T47D (cell line): ENCODE measurements at places on chromosomes 4 and X.

- no peak for DNase-seq
These were observed 72.7 kb downstream of the FRMPD4 start for GRCh38 chrX:12210971-12211370.

GRCh38 chr4:108492816-108493595 lies 127.4 kb upstream of the RPL34 start:
- no peak for DNase-seq

DNA sequence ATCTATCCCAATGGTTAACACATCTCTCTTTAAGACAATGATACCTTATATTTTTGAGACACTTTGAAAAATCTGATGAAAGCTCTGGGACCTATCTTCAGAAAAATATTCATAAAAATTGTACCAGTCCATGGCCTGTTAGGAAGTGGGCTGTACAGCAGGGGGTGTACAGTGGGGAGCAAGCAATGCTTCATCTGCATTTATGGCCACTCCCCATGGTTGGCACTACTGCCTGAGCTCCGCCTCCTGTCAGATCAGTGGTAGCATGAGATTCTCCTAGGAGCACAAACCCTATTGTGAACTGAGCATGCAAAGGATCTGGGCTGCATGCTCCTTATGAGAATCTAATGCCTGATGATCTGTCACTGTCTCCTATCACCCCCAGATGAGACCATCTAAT lies 42.6 kb downstream of the C4orf51 start:
- DNase-seq = no peak

- DNase-seq = no peak
These were observed 1449.2 kb downstream of the C4orf33 start for GRCh38 chr4:130545171-130545570.

GRCh38 chrX:71619986-71620385 lies 1.7 kb upstream of the CXCR3 start:
- DNase-seq = no peak

GRCh38 chr4:10119278-10119677 lies 2.7 kb upstream of the WDR1 start:
- no peak for DNase-seq

GRCh38 chr4:82381661-82382296 lies 8.0 kb upstream of the HNRNPD start:
- DNase-seq = no peak

- DNase-seq = peak; percentile 62
These were observed 23.6 kb upstream of the TBC1D14 start for GRCh38 chr4:6885953-6886557.

GRCh38 chrX:18956303-18957032 lies 27.4 kb downstream of the PHKA2 start:
- DNase-seq = no peak

DNA sequence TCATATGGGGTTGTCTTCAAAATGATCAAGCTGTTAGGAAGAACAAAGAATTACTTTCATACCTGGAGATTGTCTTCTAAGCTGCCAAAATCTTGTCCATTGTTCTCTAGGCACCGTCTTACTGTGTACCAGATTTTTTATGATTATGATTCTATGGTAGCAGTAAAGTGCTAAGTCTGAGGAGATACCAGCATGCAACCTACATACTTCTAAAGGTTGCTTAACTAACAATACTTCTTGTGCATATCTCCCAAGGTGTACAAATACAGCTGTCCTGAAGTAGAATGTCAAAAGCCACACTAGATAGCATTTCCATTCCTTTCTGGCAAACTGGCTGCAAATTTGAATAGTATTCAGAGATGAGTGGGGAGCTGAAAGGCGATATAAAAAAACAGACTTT lies 62.6 kb upstream of the FBXW7 start:
- no peak for DNase-seq

- no peak for DNase-seq
These were observed 42.9 kb downstream of the EVC start for GRCh38 chr4:5753766-5754528.

- DNase-seq = no peak
These were observed 105.1 kb upstream of the NAP1L5 start for GRCh38 chr4:88802585-88803286.

GRCh38 chr4:36208893-36209473 lies 35.3 kb downstream of the ARAP2 start:
- no peak for DNase-seq

DNA sequence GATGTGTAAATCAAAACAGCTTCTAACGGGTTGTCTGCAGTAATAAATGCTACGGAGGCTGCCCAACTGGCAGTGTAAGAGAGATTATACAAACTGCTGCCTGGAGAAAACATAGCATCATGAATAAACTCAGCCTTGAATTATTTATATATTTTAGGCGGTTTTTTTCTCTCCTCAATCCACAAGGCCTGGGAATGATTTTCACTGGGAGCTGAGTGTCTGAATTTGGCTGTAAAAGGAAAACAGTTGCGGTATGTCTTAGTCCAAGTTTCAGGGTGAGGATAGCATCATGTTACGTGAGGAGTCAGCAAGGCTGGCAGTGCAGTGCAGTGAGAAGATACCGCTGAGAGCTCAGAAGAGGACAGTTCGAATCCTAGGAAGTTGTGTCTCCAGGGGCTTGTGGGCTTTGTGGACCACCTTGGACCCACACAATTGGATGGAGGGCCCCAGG lies 291.5 kb upstream of the BOD1L1 start:
- no peak for DNase-seq

GRCh38 chrX:9557091-9557490 lies 92.2 kb downstream of the TBL1X start:
- no peak for DNase-seq

DNA sequence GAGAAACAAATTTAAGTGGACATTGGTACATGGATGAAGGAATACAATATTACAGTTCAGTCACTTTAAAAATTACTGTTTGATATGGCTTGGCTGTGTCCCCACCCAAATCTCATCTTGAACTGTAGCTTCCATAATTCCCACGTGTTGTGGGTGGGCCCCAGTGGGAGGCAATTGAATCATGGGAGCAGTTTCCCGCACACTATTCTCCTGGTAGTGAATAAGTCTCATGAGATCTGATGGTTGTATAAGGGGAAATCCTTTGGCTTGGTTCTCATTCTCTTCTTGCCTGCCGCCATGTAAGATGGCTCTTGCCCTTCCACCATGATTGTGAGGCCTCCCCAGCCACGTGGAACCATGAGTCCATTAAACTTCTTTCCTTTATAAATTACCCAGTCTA lies 804.2 kb upstream of the FRG1 start:
- no peak for DNase-seq

DNA sequence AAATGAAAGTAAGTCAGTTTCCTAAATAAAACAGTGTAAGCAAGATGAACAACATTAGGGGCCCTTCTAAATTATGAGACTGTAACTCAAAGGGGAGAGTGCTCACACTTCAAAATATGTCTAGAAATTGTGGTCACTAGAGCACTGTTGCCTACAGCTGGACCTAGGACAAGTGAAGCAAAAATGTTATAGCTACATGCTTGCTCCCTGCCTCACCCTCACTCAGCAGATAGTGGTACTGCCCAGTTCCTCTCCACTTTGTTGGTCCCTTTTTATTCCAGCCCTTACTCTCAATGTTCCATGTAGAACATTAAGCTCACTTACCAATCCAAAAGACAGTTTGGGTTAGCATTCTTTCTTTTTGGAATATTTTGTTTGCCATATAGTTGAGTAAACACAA lies 147.3 kb downstream of the GRIA3 start:
- no peak for DNase-seq

GRCh38 chr4:47929682-47930201 lies 15.4 kb upstream of the NFXL1 start:
- DNase-seq = no peak

DNA sequence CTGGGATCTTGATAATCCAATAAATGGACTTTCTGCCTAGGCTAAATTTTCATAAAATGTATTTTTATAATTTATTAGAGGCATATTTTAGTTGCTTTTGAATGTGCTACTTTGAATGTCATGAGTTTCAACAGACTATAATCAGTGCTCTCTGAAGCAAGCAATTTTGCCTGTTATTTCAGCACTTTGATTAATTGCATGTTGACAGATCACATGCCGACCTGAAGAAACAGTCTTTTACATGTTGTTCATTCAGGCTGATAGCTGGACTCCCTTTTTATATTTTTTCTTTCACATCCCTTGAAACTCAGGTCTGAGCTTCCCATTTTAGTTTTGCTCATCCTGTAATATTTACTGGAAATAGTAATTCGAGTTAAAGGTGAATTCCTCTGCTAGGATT lies 341.0 kb downstream of the NAP1L3 start:
- no peak for DNase-seq

DNA sequence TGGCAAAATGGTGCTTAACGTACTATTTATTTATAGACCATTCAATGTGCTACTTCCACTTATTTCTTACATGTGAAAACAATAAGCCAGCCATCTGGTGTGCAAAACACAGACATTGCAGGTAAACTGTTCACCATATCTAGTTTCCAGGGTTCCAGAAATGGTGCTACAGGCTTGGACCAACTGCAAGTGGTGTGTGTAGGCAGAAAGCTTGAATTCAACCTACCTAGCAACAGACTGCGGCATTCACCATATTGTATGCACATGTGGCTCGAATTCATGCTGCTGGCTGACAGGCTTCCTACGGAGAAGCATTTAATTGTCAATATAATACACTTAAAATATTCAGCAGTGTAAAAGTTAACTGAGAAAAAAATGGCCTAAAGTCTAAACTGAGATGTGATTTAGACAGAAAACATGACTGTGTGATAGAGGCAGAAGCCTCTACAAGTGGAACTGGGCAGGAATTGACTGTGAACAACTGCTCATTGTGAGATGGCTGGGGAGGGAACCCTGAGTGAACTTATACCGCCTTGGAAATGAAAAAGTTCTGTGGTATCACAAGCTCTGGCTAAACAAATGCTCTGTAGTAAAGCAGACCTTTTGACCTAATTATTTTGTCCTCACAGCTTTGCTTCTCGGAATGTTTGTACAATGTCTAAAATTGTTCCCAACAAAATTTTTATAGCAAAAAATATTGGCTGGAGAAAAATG lies 434.7 kb downstream of the GRIA2 start:
- no peak for DNase-seq

DNA sequence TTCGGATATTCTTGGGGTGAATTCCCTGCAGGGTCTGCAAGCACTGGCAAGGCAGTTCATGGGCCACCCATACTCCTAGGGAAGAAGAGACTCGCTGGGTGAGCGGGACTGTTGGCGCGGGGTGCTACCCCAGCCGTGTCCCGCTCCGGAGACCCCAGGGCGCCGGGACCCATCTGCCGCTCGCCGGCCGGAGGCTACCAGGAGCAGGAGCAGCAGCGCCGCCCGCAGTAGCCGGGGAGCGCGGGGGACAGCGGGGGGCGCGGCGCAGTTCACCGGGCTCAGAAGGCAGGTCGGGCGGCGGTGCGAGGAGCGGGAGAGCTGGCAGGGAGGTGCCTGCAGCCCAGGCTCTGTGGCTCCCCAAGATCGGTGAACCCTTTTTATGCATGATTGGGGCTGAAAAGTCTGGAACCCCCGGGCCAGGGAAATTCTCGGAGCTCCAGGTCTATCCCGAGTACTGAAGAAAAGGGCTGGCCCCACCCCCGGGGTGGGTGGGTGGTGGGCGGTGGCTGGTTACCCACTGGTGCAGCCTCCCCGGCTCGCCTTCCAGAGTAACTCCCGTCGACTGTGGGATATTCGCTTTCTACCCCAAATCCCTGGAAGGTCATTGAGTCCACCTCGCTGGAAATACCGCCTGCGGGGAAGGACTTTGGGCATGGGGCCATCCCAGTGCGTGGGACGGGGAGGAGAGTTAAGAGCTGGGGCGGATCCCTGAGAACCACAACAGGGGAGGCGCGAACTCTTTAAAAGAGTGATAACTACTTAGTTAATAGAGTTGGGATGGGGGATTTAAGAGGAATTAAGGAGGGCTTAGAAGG lies 37.6 kb downstream of the PF4 start:
- no peak for DNase-seq

GRCh38 chrX:65821721-65822496 lies 154.5 kb downstream of the MSN start:
- DNase-seq = no peak

DNA sequence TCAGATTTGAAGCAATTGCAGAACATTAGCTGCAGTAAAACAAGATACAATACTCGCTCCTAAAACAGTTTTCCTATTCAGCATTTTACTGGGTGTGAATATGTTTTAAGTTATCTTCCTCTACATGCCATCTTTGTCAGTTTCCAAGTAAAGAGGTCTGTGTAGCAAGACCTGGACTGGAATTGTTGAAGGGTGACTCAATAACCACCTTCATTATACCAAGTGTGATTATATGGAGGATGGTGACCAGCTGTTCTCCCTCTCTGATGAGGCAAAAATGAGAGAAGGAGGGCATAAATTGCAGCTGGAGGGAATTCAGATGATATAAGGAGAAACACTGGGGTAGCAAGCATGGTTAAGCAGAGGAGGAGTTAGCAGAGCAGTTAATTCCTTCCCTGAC lies 922.1 kb upstream of the SLIT2 start:
- DNase-seq = no peak

GRCh38 chr4:48187813-48188212 lies 53.8 kb upstream of the TXK start:
- DNase-seq = no peak

- no peak for DNase-seq
These were observed 39.3 kb downstream of the ING2 start for GRCh38 chr4:183544109-183544508.

DNA sequence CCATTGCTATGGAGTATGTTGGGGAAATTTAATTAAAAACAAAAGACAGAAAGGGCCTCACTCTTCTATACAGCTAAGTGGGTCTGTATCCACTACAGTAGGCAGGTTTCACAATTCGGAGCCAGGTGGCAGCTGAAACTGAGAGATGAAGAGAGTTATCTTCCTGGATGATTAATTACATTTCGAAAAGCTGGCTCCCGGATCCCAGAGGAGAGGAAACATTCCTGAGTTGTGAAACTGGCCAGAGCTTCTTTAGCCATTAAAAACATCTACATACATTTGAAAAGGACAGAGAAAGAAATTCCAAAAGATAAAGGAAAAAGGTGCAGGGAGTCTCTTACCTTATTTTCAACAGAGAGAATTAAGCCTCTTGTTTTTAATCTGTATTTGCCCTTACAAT lies 15.5 kb upstream of the PDZD4 start:
- no peak for DNase-seq

GRCh38 chrX:23616361-23616760 lies 50.9 kb upstream of the PRDX4 start:
- DNase-seq = peak; percentile 22

DNA sequence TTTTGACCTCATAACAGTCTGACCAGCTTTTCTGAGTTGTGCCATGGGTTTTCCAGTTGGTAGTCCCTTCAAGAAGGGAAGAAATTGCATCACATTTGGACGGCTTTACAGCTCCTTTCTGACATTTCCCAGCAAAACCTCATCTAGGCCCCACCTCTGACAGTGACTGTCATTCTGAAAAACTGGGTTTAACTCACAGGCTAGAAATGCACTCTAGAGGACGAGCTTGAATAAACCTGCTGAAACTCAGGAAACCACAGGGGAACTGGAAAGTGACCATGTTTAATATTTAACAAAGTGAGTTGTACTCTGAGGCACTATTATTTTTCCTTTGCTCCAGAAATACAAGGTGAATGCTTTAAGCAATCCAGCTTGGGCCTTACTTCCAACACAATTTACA lies 434.3 kb upstream of the RASGEF1B start:
- DNase-seq = no peak

- DNase-seq = no peak
These were observed 31.9 kb downstream of the MAGED4 start for GRCh38 chrX:52216541-52216940.

- DNase-seq = no peak
These were observed 211.6 kb downstream of the ADAM29 start for GRCh38 chr4:175129797-175130196.
